NCI-H1105 (cell line): ENCODE measurements at places on chromosomes 16 and 17.

DNA sequence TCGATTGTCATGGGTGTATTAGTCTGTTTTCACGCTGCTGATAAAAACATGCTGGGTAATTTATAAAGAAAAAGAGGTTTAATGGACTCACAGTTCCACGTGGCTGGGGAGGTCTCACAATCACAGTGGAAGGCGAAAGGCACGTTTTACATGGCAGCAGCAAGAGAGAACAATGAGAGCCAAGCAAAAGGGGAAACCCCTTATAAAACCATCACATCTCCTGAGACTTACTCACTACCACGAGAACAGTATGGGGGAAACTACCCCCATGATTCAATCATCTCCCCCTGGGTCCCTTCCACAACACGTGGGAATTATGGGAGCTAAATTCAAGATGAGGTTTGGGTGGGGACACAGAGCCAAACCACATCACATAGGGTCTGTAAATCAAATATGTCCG, 167.4 kb upstream of the XYLT1 start:
- DNase-seq, result no peak

- no peak for DNase-seq
These were observed 5.2 kb downstream of the FOXJ1 start for GRCh38 chr17:76135810-76136188.

GRCh38 chr17:74738051-74738996, 1.3 kb downstream of the RAB37 start:
- no peak for DNase-seq

DNA sequence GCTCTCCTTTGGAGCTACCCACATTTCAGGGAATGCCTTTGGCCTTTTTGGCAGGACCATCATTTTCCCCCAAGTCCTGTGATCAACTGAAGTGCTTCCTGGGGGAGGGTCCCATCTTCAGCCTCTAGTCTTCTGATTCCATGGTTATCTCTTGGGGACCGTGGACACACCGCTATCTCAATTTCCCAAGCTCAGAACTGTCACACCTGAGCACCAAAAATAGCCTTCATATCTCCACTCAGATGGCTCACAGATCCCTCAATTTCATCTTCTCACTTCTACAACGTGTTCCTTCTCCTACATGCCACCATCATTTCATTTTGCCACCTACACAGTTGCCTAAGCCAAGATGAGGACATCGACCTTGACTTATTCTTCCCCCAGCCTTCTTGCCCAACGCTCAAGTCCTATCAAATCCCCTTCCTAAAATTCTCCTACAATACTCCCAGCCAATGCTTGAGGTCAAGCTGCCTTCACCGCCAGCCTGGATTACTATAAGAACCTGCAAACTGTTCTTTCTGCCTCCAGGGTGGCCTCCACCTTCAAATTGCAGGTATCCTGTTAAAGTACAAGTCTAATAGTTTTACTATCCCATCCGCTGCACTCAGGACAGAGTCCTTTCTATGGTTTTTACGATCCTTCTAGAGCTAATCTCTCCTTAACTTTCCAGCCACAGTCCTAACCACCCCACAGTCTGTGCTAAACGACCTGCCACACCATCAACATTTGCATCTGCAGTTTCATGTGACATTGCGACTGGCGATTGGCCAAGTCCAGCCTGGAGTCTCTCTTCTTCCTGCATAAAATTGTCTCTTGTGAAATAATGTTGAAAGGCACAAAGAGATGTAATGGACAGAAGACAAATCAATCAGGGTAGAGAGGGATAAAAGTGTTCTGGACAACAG, 6.2 kb downstream of the ATP6V0D1 start:
- no peak for DNase-seq

DNA sequence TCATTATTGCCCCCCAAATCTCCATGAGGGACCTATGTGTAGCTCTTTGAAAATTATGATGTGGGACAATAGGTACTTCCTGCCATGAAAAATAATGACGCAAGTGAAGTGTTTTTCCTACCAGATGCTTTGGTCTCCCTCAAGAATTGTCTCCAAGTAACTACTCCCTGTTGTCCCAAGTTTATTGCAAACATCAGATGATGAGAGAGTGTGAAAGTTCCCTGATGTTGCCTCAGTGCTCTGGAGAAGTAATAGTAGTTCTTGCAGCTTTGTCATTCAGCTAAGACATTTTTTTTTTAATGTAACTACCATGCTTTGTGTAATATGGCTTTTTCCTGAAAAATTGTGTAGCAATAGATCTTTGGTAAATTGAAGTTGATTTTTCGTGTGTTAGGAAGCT, 20.1 kb downstream of the LPCAT2 start:
- no peak for DNase-seq
